ENCODE measurements at places on chromosomes 6 and 20.

DNA sequence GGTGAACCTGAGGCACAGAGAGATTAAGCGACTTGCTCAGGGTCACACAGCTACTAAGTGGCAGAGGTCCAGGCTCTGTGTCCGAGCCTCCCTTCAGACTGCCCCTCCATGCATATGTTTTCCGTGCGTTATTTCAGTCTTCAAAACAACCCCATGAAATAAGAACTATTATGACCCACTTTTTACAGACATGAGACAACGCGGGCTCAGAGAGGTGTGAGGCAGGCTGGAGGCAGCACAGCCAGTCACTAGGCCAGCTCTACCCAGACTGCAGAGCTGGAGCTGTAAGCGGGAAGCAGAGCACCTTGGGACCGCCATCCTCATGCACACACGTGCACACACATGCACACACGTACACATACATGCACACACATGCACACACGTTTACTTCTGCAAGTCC is 62.3 kb downstream of the PSMG4 start:
- DNase-seq = no peak

GRCh38 chr6:111076024-111076695 is 11.1 kb upstream of the SLC16A10 start:
- DNase-seq = no peak

DNA sequence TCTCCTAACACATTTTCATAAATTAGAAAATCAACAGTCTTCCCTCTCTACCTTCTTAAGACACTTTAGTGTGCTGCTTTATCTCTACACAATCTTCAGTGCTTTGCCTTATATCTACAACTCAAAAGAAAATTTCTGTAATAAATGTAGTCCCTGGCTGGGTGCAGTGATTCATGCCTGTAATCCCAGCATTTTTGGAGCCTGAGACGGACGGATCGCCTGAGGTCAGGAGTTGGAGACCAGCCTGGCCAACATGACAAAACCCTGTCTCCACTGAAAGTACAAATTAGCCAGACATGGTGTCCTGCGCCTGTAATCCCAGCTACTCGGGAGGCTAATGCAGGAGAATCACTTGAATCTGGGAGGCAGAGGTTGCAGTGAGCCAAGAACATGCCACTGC is 9.7 kb upstream of the EDN1 start:
- DNase-seq = no peak

GRCh38 chr6:130514712-130515111 is 148.9 kb downstream of the TMEM200A start:
- DNase-seq = no peak

- no peak for DNase-seq
Measured at GRCh38 chr20:48102076-48102787, 317.0 kb upstream of the SULF2 start.

DNA sequence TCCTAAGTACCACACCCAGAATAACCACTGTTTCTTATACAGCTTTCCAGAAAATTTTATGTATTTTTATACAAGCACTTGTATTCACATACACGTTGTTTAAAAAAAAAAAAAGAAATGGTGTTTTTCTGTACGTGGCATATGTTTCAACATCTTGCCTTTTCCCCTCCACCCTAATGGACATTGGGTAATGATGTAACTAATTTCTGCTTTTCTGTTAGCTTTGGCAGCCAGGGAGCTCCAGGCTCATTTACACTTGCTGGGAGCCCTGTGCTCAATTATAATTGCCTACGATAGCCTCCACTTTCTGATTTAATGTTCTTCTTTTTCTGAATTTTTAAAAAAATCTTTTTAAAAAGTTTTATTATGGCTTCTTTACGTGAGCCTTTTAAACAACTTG is 352.4 kb downstream of the UTRN start:
- DNase-seq = no peak

DNA sequence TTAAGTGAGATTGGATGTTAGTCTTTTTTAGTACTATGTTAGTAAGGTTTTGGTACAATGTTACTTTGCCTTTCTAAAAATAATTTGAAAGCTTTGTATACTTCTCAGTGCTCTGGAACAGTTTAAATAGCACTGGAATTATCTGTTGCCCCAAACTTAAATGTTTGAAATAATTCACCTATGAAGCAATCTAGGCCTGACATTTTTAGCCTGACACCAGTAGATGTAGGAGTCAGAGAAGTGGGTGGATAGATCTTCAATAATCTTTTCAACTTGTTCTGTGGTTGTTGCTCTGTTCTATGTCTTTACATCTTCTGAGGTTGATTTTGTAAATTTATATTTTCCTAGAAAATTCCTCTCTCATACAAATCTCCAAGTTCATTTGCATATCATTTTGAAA is 103.1 kb upstream of the ADGRF1 start:
- no peak for DNase-seq

DNA sequence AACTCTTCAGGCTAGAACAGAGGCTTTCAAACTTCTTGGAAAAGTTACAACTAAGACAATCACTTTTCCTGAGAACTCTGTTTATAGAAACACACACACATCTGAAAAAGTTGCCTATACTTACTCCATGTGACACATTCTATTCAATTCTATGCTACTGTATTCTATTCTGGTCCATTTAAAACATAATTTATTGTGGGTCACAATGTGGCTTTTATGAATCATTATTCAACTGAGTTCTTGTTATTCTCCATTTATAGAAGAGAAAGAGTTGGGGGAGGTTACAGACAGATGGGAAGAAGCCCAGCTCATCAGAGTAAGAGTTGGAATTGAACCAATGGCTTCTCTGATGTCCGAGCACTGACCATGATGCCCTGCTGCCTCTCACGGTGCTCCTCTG is 21.6 kb upstream of the BCAS1 start:
- DNase-seq = no peak

GRCh38 chr6:16355699-16356446 is 117.5 kb downstream of the GMPR start:
- no peak for DNase-seq

DNA sequence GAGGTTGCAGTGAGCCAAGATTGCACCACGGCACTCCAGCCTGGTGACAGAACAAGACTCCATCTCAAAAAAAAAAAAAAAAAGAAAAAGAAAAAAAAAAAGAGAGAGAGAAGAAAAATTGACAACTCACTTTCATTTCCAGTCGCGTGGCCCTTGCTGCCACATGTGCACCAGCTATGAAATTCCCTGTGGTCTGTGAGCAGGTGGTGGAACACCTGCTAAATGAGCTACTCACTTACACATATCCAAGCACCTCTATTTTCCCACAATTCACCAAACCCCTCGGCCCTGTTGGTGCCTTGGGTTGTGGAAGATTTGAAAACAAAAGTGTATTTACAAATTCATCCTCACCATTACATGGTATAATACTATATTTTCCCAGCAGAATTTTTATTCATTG is 105.2 kb upstream of the ASF1A start:
- no peak for DNase-seq

DNA sequence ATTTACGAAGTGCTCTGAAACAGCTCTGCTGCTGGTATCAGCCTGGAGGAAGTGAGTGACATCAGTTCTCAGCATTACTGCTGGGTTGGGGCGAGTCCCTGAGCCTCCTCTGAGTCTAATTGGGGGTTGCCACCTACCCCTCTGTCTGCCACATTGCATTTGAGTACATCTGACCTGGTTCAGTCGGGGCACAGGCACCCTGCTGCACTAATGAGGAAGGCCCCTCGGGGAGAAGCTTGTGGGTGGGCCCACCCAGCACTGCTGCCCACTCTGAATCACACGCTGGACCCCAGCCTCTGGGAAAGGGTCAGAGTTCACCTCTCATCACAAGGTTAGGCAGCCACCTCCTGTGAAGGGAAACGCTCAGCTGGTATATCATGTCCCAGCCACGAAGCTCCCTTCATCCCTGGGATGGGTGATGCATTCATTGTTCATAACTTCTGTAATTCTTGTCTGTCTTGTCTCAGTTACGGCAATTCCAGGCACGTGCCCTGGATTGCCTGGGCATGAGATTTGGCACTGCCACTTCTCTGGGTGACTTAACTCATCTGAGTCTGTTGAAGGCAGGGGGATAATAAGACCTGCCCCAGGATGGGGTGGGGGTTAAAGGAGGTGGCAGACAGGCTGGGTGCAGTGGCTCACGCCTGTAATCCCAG is 13.3 kb downstream of the DNMT3B start:
- DNase-seq = no peak

- peak; percentile 6 for DNase-seq
Measured at GRCh38 chr6:139029470-139030227, 1.1 kb downstream of the ABRACL start.

- DNase-seq = no peak
Measured at GRCh38 chr6:134094441-134094840, 42.0 kb upstream of the SLC2A12 start.

- DNase-seq = no peak
Measured at GRCh38 chr20:33373735-33374605, 27.3 kb downstream of the CDK5RAP1 start.

DNA sequence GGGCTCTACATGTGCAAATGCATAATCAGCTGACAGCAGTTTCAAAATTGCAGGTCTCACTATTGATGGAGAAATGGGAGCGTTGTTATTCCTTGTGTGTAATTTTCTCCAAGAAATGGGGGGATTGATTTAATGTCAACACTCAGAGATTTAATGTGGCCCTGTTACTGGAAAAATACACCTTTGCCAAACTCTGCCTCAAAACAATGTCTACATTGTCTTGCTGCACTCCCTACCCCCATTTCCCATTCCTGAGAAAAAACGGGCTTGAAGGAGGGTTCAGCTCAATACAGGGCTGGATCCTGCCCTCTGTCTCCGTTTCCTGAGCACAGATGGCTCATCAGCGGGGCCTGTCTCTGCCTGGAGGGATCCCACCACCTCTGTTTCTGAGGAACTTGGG is 18.4 kb downstream of the EDN3 start:
- DNase-seq = no peak

DNA sequence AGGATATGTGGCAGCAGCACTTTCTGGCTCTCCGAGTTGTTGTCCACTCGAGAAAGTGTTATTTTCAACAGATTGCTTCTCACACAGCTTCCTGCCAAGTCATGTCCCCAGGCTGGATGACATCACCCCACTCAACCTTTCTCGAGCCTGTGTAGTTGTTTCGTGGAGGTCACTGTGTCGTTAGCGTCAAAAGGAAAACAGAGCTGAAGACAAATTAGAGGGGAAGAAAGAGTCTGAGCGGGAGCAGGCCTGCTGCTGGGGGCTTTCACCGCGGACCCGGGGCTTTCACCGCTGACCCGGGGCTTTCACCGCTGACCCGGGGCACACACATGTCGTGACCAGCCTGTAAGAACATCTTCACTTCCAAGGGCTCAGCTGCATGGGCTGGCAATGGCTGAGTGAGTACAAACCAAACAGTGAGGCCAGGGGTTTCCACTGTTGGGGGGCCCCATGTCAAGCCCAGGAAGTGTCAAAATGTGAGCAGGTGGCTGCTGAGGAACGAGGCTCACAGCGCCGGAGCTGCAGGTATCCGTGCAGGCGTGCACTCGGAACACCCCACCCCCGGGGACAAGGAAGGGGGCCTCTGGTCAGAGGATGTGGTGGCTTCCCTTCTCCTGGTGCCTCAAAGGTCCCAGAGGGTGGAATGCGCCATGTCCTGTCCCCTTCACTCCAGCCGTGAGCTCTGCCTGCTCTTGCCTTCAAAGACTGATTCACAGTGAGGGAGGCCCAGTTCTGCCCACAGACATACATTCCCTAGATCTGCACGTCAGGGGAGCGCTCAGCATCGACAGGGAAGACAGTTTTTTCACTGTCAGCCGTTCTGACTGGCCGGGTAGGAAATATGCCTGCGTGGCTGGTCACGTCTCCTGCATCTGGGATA is 365.9 kb downstream of the TAF4 start:
- no peak for DNase-seq

All from DMS 273 treated with DMSO at 0.1 percent for 48 hours (cell line).